ENCODE measurements at places on chromosomes 11 and 22.

- H3K4me3 ChIP-seq, result no peak overlapping the region
- H3K36me3 ChIP-seq, result no peaks in the 10 kb centered on the region
These were observed 200.5 kb downstream of the TRIM29 start for GRCh38 chr11:119937412-119937811.

GRCh38 chr11:106092446-106092845 is 15.0 kb downstream of the AASDHPPT start:
- H3K4me1 ChIP-seq, result peaks cover 12% of the 10 kb centered on the region
- H3K27ac ChIP-seq, result no peak overlapping the region
- DNase-seq, result no peak
- no peaks in the 10 kb centered on the region for H3K27me3 ChIP-seq
- H3K36me3 ChIP-seq, result peaks cover 34% of the 10 kb centered on the region

DNA sequence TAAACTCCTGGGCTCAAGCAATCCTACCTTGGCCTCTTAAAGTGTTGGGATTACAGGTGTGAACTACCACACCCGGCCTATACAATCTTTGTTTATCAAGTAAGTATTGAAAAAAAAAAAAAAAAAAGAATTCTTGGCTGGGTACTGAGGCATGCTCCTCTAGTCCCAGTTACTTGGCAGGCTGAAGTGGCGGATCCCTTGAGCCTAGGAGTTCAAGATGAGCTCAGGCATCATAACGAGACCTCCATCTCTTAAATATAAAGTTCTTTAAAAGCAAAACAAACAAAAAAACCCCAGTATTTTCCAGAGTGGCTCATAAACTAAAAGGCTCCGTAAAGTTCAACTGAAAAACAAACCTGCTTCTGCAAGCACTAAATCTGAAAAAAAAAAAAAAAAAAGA is 50.3 kb upstream of the GAB2 start:
- no peak for DNase-seq
- H3K27ac ChIP-seq, result no peak overlapping the region
- H3K4me1 ChIP-seq, result peaks cover 18% of the 10 kb centered on the region
- H3K36me3 ChIP-seq, result peaks cover 30% of the 10 kb centered on the region
- H3K4me3 ChIP-seq, result no peak overlapping the region

- no peak overlapping the region for H3K4me3 ChIP-seq
- no peak for DNase-seq
- no peaks in the 10 kb centered on the region for H3K27me3 ChIP-seq
- H3K27ac ChIP-seq, result peak overlapping the region; percentile 82
- H3K4me1 ChIP-seq, result peaks cover 37% of the 10 kb centered on the region
These were observed 3.5 kb downstream of the ZDHHC24 start for GRCh38 chr11:66542362-66542761.

DNA sequence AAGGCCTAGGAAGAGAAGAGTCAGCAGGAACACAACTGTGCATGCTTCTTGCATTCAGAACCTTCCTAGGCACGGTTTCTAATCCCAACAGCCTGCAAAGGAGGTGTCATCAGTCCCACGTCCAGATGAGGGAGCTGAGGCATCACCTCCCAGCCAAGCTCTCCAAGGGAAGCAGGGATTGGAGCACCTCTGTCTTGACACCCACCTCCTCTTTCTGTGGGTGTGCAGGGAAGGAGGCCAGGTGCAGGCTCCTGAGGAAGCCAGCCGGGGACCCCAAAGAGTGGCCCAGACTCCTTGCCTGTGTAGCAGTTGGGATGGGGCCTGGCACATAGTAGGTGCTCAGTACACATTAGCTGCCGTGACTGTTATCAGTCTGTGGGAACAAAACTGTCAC is 2.0 kb downstream of the PNPLA5 start:
- no peak overlapping the region for H3K4me3 ChIP-seq
- H3K27ac ChIP-seq, result no peak overlapping the region
- peaks cover 51% of the 10 kb centered on the region for H3K27me3 ChIP-seq
- no peak for DNase-seq
- peaks cover 9% of the 10 kb centered on the region for H3K4me1 ChIP-seq
- no peaks in the 10 kb centered on the region for H3K36me3 ChIP-seq

DNA sequence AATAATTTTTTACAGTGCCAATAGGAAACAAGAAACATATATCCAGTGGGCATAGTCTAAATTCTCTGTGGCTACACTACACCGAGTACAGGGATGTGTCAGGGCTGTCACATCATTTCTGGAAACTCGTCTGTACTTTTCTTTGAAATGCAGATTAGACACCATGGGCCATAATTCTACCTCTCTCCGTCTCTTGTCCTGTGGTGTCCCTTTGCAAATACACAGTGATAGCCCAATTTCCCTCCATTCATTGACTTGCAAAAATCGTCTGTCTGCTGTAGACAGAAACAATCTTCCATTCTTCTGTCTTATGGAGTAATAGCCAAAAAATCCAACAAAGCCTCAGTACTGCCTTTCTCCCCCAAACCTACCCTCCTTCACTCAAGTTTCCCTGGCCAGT is 487.1 kb upstream of the ANO3 start:
- H3K4me3 ChIP-seq, result no peak overlapping the region
- H3K4me1 ChIP-seq, result no peaks in the 10 kb centered on the region
- no peaks in the 10 kb centered on the region for H3K27me3 ChIP-seq

GRCh38 chr11:88478136-88478815 is 140.7 kb upstream of the CTSC start:
- H3K27me3 ChIP-seq, result no peaks in the 10 kb centered on the region
- H3K27ac ChIP-seq, result no peak overlapping the region
- DNase-seq, result no peak
- H3K36me3 ChIP-seq, result no peaks in the 10 kb centered on the region

DNA sequence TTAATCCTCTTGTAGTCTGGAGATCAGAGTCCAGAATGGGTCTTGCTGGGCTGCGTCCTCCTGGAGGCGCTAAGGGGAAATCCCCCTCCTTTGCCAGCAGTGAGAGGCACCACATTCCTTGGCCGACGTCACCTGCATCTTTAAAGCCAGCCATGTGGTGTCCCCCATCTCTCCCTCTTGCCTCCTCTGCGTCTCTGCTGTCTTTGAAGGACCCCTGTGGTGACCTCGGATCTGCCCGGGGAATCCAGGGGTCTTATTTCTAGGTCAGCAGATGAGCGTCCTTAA is 27.2 kb upstream of the PARVB start:
- H3K4me1 ChIP-seq, result peaks cover 49% of the 10 kb centered on the region
- DNase-seq, result no peak
- peak overlapping the region; percentile 98 for H3K27ac ChIP-seq
- peak overlapping the region; percentile 90 for H3K4me3 ChIP-seq
- H3K36me3 ChIP-seq, result peaks cover 63% of the 10 kb centered on the region

GRCh38 chr11:77320351-77320750 is 18.9 kb upstream of the GDPD4 start:
- H3K4me3 ChIP-seq, result no peak overlapping the region
- H3K36me3 ChIP-seq, result peaks cover 8% of the 10 kb centered on the region
- no peak overlapping the region for H3K27ac ChIP-seq
- H3K27me3 ChIP-seq, result no peaks in the 10 kb centered on the region

DNA sequence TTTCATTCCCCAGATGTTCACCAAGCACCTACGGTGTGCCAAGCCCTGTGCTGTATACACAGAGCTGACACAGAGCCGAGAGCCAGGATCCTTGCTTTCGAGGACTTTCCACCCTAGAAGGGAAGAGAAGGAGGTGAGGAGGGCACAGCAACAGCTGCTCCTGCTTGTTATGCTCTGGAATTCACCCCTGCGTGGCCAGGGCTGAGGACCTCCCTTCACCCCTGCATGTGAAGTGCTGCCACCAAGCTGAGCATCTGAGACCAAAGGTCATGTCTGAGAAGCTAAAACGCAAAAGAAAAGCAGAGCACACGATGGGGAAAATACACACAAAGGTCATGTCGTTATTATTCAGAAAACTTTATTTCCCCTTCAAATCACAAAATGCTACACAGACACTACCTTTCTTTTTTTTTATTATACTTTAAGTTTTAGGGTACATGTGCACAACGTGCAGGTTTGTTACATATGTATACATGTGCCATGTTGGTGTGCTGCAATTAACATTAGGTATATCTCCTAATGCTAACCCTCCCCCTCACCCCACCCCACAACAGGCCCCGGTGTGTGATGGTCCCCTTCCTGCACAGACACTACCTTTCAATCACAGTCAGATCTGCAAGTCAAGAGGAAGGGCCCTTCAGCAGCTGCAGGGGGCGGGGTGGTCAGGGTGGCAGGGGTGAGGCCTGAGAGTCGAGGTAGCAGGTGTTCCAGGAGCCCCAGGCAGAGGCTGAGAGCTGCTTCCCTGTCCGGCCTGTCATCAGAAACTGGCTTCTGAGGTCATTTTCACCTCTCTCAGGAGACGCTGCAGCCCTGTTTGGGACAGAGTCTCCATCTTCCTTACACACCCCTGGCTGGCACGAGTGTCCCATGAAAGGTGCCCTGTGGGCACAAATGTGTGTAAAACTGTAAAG is 40.1 kb upstream of the PRR5 start:
- H3K36me3 ChIP-seq, result no peaks in the 10 kb centered on the region
- H3K4me1 ChIP-seq, result peaks cover 13% of the 10 kb centered on the region
- H3K27ac ChIP-seq, result no peak overlapping the region
- H3K4me3 ChIP-seq, result no peak overlapping the region
- DNase-seq, result no peak

DNA sequence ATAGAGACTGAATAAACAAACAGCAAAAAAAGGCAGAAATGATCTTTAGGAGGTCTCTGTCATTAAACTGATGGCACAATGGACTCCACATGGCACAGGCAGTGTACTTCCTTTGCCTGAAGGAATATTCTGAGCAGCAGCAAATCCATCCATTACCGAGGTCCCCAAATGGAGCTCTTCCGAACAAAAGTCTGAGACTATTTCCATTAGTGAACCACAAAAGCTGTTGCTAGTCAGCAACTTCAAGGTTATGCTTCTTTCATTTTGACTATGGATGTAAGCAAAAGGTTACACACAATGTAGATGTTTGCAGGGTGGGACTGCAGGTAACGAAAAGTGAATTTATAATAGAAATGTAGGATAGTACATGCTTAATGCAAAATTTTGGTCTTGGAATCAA is 14.5 kb downstream of the NARS2 start:
- H3K27me3 ChIP-seq, result no peaks in the 10 kb centered on the region
- DNase-seq, result no peak
- H3K27ac ChIP-seq, result no peak overlapping the region
- peaks cover 47% of the 10 kb centered on the region for H3K36me3 ChIP-seq
- no peak overlapping the region for H3K4me3 ChIP-seq

GRCh38 chr11:72157131-72157530 is 21.6 kb downstream of the FOLR3 start:
- H3K4me3 ChIP-seq, result no peak overlapping the region
- DNase-seq, result no peak
- no peaks in the 10 kb centered on the region for H3K36me3 ChIP-seq
- H3K27ac ChIP-seq, result no peak overlapping the region
- no peaks in the 10 kb centered on the region for H3K4me1 ChIP-seq
- peaks cover 17% of the 10 kb centered on the region for H3K27me3 ChIP-seq

GRCh38 chr11:17351510-17352176 is at the start of gene NCR3LG1:
TSS of gene NCR3LG1 (plus strand) at chr11:17351800. CDS start at chr11:17351970, 170 bp downstream.
- H3K36me3 ChIP-seq, result peaks cover 4% of the 10 kb centered on the region
- peak within 1 kb of the TSS; percentile 84 for H3K4me3 ChIP-seq
- peak within 1 kb of the TSS; percentile 87 for H3K27ac ChIP-seq
- peak; percentile 38 for DNase-seq
- H3K27me3 ChIP-seq, result peaks cover 9% of the 10 kb centered on the region

- H3K4me1 ChIP-seq, result peaks cover 36% of the 10 kb centered on the region
- peaks cover 4% of the 10 kb centered on the region for H3K36me3 ChIP-seq
- no peak overlapping the region for H3K4me3 ChIP-seq
- DNase-seq, result no peak
These were observed 23.4 kb upstream of the GRAMD4 start for GRCh38 chr22:46596819-46597218.

- DNase-seq, result no peak
- peaks cover 23% of the 10 kb centered on the region for H3K27me3 ChIP-seq
- H3K36me3 ChIP-seq, result no peaks in the 10 kb centered on the region
- no peaks in the 10 kb centered on the region for H3K4me1 ChIP-seq
These were observed 38.7 kb upstream of the TSKU start for GRCh38 chr11:76744186-76745043.

DNA sequence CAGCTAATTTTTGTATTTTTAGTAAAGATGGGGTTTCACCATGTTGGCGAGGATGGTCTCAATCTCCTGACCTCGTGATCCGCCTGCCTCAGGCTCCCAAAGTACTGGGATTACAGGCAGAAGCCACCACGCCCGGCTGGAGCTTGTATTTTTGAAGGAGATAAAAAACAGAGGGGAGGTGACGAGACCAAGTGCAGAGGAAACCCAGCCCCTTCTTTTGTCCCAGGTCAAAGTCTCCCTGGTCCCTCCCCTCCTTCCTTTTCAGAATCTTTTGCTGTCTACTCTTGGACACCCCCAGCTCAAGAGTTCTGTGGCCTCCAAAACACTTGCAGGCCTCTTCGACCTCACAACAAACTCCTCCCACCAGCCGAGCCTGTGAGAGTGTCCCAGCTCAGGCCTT is 12.2 kb upstream of the TMEM184B start:
- no peak overlapping the region for H3K4me3 ChIP-seq
- DNase-seq, result no peak
- no peak overlapping the region for H3K27ac ChIP-seq
- H3K36me3 ChIP-seq, result peaks cover 15% of the 10 kb centered on the region
- no peaks in the 10 kb centered on the region for H3K27me3 ChIP-seq

DNA sequence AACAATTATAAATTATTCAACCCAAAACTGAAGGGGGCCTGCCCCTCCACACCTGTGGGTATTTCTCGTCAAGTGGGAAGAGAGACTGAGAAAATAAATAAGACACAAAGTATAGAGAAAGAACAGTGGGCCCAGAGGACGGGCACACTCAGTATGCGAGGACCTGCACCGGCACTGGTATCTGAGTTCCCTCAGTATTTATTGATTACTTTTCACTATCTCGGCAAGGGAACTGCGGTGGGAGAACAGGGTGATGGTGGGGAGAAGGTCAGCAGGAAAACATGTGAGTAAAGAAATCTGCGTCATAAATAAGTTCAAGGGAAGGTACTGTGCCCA is 3.2 kb downstream of the C11orf54 start:
- no peak for DNase-seq
- H3K4me3 ChIP-seq, result no peak overlapping the region
- H3K36me3 ChIP-seq, result peaks cover 24% of the 10 kb centered on the region
- H3K4me1 ChIP-seq, result peaks cover 15% of the 10 kb centered on the region
- no peaks in the 10 kb centered on the region for H3K27me3 ChIP-seq

DNA sequence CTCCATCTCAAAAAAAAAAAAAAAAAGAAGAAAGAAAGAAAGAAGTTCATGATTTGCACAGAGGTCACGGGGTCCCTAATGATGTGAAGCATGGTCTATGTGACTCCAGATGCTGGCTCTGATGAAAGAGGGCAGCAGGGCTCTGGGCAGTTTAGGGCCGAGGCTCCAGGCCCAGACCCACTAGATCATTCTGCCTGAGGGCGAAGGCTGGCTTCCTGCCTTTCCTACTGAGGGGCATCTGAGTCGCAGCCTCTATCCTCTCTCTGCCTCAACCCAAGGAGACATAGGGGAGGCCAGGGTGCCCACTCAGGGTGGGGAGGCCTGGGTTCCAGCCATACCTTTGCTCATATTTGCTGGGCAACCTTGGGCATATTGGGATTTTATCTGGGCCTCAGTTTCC is 4.8 kb downstream of the SLC35E4 start:
- peaks cover 1% of the 10 kb centered on the region for H3K36me3 ChIP-seq
- peaks cover 12% of the 10 kb centered on the region for H3K4me1 ChIP-seq
- no peak for DNase-seq
- H3K4me3 ChIP-seq, result no peak overlapping the region
- no peaks in the 10 kb centered on the region for H3K27me3 ChIP-seq
